GM04503 (cell line): ENCODE measurements at places on chromosomes 1 and 21.

GRCh38 chr1:200530623-200531261, 89.8 kb downstream of the KIF14 start:
- no peak for DNase-seq

DNA sequence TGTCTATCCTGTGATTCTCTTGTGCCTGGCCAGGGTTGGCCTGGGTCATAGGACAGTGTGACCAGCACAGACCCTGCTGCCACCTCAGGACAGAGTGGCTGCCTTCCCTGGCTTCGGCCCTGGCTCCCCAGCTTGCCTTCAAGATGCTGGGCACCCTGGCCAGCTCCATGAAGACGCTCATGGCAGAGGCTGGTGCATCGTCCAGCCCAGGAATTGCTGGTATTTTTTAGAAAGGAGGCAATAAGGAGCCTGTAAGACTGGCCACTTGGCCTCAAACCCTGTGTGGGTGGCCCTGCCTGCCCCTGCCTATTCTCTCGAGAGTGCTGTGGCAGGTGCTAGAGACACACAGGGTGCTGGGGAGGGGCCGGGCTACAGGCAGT, 70.4 kb upstream of the ACTRT2 start:
- DNase-seq: no peak

DNA sequence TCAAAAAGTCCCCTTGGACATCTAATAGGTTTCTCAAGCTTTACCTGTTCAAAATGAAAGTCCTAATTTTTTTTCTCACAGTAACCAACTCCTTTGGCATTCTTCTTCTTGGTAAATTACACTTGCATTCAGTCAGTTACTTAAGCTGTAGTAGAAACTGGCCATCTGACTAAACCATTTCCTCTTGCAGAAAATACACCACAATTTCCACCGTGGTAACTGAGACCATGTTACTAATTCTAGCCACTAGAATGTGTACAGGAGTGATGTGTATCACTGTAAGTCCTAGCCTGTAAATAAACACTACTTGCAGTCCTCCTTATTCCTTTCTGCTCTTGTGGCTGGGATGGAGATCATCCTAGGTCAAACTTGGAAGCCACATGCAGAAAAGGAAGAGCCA, 965.4 kb upstream of the TMPRSS15 start:
- no peak for DNase-seq

- no peak for DNase-seq
These were observed 45.5 kb downstream of the VPS13D start for GRCh38 chr1:12275370-12275769.

GRCh38 chr1:44289530-44289929, 65.5 kb downstream of the ERI3 start:
- DNase-seq: no peak

DNA sequence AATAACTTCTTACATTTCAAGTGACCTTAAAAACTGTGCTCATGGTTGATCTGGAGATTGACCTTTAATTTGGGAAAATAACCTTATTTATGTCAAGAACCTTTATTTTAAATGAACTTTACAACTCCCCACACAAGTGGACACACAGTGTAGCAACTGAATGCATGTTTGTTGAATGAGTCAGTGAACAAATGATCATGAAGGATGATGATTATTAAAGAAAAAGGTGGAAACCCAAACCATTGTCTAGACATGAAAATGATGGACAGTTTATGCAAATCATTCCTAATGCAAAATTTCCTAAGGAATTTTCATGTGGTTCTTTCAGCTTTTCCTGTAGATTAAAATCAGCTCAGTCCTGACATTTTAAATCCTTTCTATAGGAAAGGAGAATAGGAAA, 439.8 kb upstream of the RUNX1 start:
- no peak for DNase-seq

GRCh38 chr1:112318698-112319370, 77.2 kb upstream of the CTTNBP2NL start:
- no peak for DNase-seq

DNA sequence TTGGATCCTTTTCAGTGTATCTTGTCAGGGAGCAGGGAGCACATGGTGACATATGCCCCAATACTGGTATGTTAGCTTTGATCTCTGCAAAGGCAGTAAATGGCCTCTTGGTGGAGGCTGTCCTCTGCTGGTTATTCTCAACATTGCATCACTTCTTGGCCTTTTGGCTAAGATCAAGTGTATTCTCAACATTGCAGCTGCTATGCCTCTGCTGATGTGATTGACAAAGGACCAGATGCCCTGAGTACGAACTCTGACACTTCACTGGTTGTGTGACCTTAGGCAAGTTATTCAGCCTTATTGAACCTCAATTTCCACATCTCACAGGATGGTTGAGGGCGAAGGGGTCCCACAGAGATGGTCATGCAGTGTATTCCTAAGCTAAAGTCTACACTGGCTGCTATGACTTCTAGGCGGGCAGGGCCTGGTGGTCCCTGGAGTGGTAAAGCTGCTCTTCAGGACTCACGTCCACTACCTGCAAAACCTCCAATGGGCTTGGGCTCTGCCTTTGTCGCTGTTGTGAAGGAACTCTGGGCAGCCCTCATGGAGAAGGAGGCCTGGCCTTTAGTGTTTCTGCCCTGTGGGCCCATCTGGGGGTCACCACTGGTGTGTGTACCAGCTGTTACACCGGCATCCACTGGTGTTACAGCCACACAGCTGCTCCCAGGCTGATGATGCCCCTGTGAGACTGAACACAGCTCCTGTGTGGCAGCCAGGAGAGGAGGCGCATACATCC, 64.8 kb downstream of the DNTTIP2 start:
- peak; percentile 45 for DNase-seq

GRCh38 chr1:19940486-19941205, 17.2 kb upstream of the PLA2G2E start:
- no peak for DNase-seq

GRCh38 chr1:169184812-169185211, 78.3 kb downstream of the ATP1B1 start:
- DNase-seq: no peak

DNA sequence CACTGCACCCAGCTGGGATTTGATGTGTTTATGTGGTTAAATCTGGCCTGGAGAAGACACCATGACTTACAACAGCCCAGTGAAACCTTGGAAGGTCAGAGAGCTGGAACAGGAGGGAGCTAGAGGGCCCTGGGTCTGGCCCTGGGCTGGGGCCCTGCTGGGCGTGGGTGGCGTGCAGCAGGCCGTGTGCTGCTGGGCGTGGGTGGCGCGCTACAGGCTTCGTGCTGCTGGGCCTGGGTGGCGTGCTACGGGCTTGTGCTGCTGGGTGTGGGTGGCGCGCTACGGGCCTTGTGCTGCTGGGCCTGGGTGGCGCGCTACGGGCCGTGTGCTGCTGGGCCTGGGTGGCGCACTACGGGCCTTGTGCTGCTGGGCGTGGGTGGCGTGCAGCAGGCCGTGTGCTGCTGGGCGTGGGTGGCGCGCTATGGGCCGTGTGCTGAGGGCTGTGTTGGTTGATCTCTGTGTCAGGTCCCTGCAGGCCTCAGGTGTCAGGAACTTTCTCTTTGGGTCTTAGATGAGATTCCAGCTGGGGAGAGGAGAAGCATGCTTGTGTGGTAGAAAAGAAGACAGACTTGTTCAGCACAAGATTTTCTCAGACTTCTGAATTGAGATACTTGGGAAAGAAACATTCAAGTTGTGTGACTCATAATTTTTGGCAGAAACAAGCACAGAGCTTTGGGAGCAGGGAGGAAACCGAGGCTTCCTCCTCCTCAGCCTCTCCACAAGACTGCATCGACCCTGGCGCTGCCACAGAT, 66.0 kb downstream of the COL18A1 start:
- peak; percentile 86 for DNase-seq

GRCh38 chr1:1080951-1081310, 6.8 kb upstream of the RNF223 start:
- DNase-seq: no peak

GRCh38 chr1:180281490-180281889, 51.4 kb downstream of the LHX4 start:
- DNase-seq: no peak

GRCh38 chr1:156711011-156711817, 5.8 kb upstream of the CRABP2 start:
- no peak for DNase-seq

DNA sequence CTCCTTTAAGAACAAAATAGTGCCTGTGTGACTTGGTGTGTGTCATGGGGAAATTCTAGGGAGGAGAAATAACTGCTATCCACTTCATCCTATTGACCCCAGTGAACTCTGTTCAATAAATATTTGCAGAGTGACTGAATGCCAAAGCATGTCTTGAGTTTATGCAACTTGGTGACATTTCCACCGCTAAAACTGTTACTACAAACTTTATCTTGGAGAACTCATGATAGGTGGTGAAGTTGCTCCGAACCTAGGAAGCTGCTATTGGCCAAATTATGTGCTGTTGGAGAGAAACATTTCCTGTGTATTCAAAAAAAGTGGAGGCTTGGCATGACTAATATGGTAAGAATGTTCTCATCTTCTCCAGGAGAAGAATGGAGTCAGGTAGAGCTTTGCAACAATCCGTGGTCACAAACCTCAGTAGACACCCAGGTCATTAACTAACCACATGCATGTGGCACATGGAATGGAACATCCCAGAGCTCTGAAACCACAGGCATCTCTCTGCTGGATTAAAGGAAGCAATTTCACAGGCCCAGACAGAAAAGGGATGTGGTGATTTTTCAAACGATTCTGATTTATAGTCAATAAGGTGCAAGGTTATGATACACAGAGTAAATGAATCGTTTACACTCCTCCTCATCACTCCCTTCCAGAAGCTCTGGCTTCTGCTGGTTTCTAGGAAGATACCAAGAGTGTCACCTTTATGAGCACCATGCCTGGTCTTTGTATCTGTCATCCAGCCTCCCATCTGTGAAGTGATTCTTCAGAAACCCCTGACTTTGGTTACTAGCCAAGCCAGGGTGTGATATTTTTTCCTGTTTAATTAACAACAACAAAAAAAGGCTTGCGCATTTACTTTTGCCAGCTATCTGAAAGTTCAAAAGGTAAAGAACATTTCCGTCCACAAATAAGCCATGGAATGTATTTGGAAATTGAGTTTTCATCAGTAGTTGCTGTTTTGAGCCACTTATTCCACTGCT, 361.1 kb downstream of the TGFB2 start:
- peak; percentile 99 for DNase-seq

GRCh38 chr1:60017508-60018205, 55.9 kb downstream of the C1orf87 start:
- no peak for DNase-seq
